ENCODE measurements at places on chromosomes 6 and 20. TPM values are rescaled to one million over a fixed set of nuclear protein-coding genes. Genes with fewer than 3 reads are reported as not detected.

DNA sequence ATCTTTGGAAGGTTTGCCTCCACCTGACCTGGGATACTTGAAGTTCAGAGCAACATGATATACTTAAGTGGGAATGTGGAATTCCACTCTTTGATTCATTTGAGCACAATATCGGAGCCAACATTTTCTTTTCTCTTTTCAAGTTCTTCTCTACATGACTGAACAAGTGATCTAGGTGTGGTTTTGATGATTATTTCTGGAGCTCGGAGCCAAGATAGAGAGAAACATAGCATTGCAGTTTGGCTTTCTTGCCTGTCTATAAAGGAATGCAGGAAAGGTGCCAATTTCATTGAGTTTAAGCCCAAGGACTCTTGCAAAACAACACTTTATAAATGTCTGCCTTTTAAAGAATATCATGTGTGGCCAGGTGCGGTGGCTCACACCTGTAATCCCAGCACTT lies 124.2 kb upstream of the FAM83B start:
- no peak overlapping the region for H3K27ac ChIP-seq
- H3K4me1 ChIP-seq = peaks cover 12% of the 10 kb centered on the region
- H3K36me3 ChIP-seq = no peaks in the 10 kb centered on the region
- no peaks in the 10 kb centered on the region for H3K27me3 ChIP-seq
- H3K4me3 ChIP-seq = no peak overlapping the region

DNA sequence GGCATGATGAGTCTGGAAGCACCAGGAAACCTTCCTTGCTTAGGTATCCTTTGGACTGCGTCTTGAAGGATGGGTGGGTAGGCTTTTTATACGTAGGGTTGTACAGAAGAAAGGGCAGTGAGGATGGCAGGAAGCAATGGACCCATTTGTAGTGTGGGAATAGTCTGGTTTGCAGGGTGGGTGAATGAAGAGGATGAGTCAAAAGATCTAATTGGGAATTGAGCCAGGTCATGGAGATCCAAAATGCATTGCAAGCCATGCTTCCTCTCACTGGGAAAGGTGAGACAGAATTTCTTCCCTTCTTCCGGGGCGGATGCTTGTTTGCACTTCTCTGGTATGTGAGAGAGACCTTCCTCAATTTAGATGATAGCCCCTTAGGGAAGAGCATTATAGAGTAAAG lies 10.1 kb upstream of the BTBD3 start:
- H3K4me1 ChIP-seq = peaks cover 29% of the 10 kb centered on the region
- H3K27ac ChIP-seq = no peak overlapping the region
- no peak for DNase-seq
- no peaks in the 10 kb centered on the region for H3K27me3 ChIP-seq

DNA sequence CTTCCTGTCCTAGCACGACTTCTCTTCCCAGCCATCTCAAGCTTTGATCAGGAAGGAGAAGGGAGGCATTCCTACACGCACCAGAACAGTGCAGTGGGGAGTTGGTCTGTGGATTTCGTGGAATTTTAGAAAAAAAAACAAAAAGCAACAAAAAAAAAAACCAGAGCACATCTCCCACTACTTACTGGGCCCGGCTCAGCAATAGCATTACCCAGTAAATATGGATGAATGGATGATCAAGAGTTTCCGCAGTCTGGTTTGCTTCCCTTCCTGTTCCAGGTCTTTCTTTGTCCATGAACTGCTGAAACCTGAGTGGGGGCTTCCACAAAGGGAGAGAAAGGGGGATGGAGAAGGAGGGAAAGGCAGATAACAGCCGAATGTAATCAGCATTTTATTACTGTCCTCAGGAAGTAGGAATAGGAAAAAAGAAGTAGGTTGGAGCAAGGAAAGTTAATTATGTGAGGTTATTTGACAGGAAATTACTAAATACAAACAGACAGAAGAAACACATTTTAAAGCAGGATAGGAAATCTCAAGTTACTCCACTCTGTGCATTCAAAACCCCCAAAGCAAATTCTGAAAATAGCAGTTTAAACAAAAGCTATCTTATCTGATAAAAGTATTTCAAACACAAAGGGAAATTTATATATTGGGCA lies 349.0 kb downstream of the PRL start:
- H3K27me3 ChIP-seq = no peaks in the 10 kb centered on the region
- H3K4me3 ChIP-seq = no peak overlapping the region
- peaks cover 25% of the 10 kb centered on the region for H3K4me1 ChIP-seq
- peak; percentile 68 for DNase-seq
- peak overlapping the region; percentile 52 for H3K27ac ChIP-seq

- no peaks in the 10 kb centered on the region for H3K36me3 ChIP-seq
- H3K27ac ChIP-seq = no peak overlapping the region
- DNase-seq = no peak
These were observed 29.9 kb upstream of the SMOC2 start for GRCh38 chr6:168411130-168411529.

DNA sequence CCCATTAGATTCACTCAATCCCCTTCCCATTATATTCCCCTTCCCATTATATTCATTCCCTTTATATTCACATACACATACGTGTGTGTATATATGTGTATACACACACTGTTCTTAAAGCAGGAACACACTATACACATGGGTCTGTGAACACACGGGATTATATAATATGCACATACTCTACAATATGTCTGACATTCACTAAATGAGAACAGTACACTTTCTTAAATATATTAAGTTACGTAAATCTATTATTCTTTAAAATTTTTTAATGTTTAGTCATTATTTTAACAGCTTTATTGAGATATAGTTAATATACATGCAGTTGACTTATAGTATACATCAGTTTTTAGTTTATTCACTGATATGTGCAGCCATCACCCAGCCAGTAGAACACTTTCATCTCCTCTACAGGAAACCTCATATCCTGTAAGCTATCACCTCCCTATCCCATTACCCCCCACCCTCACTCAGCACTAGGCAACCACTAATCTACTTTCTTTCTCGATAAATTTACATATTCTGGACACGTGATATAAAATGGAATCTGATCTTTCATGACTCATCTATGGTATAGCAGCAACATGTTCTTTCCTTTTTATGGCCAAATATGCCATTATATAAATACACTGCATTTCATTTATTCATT lies 13.9 kb upstream of the SUMO4 start:
- no peak overlapping the region for H3K27ac ChIP-seq
- DNase-seq = no peak
- no peaks in the 10 kb centered on the region for H3K4me1 ChIP-seq
- H3K27me3 ChIP-seq = no peaks in the 10 kb centered on the region
- H3K36me3 ChIP-seq = peaks cover 7% of the 10 kb centered on the region
- H3K4me3 ChIP-seq = no peak overlapping the region

- H3K4me1 ChIP-seq = no peaks in the 10 kb centered on the region
- no peaks in the 10 kb centered on the region for H3K36me3 ChIP-seq
- no peaks in the 10 kb centered on the region for H3K27me3 ChIP-seq
- DNase-seq = no peak
These were observed 57.1 kb upstream of the RBM24 start for GRCh38 chr6:17224056-17224455.

DNA sequence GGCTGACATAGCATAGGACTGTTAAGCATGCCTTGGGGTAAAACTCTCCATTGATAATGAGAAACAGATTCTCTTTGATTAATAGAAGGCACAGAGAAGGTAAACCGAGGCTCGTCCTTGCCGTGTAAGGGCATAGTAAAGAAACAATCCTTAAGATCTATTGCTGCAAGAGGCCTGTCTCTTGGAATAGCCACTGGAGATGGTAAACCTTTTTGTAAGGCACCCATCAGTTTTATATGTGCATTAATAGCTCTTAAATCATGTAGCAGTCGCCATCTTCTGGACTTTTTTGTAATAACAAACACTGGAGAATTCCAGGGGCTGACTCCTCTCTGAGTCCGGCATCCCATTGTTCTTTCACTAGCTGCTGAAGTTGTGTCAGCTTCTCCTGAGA lies 8.4 kb upstream of the ABHD12 start:
- no peak overlapping the region for H3K4me3 ChIP-seq
- no peaks in the 10 kb centered on the region for H3K36me3 ChIP-seq
- H3K27ac ChIP-seq = no peak overlapping the region
- H3K4me1 ChIP-seq = peaks cover 30% of the 10 kb centered on the region
- peak; percentile 96 for DNase-seq

- peak; percentile 90 for DNase-seq
- H3K27ac ChIP-seq = no peak overlapping the region
- no peaks in the 10 kb centered on the region for H3K27me3 ChIP-seq
- H3K4me3 ChIP-seq = no peak overlapping the region
- peaks cover 41% of the 10 kb centered on the region for H3K4me1 ChIP-seq
These were observed 7.4 kb downstream of the STK35 start for GRCh38 chr20:2108987-2109386.

DNA sequence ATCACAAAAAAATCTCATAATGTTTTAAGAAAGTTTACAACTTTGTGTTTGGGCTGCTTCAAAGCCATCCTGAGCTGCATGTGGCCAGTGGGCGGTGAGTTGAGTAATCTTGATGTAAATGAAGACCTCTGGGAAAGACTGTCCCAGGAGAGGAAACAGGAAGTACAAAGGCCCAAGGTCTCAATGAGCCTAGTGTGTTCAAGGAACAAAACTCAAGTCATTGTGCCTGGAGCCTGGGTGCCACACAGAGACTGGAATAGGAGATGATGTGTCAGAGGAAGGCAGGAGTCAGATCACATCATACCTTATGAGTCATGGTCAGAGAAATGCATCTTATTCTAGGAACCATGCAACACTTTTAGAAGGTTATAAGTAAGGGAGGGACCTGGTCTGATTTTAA lies 51.5 kb downstream of the COL19A1 start:
- H3K4me1 ChIP-seq = peaks cover 9% of the 10 kb centered on the region
- peak; percentile 73 for DNase-seq
- no peak overlapping the region for H3K4me3 ChIP-seq
- H3K36me3 ChIP-seq = no peaks in the 10 kb centered on the region
- peak overlapping the region; percentile 38 for H3K27ac ChIP-seq

DNA sequence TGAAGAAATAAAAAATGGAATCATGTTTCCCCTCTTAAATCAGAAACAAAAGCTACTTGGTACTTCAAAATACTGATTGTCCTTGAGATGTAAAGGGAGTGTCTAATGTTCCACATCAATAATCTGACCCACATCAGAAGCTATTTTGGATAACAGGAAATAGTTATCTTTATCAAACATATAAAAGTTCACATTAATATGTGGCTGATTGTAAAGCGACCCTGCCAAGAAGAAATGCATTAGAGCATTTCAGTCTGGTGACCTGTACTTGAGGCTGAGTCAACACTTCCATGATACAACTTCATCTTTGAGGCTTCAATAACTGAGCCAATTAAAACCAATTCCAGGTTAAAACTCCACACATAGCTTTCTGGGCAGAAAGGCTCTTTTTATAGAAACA lies 31.8 kb downstream of the SYNE1 start:
- H3K4me3 ChIP-seq = no peak overlapping the region
- peaks cover 21% of the 10 kb centered on the region for H3K27me3 ChIP-seq
- no peaks in the 10 kb centered on the region for H3K4me1 ChIP-seq

- no peak for DNase-seq
- no peaks in the 10 kb centered on the region for H3K36me3 ChIP-seq
- H3K4me3 ChIP-seq = no peak overlapping the region
- H3K4me1 ChIP-seq = no peaks in the 10 kb centered on the region
These were observed 84.6 kb downstream of the TXNDC5 start for GRCh38 chr6:7825986-7826385.

SUMO4 gene
- total RNA-seq = not detected

MMP24 gene
- 0.52 TPM for total RNA-seq

SLC29A1 gene
- total RNA-seq = 60.4 TPM

HTR1B gene
- not detected for total RNA-seq

POM121L2 gene
- total RNA-seq = not detected

TPBG gene
- 43.0 TPM for total RNA-seq

RREB1 gene
- total RNA-seq = 26.0 TPM

GSTA4 gene
- 20.9 TPM for total RNA-seq
